ENCODE measurements at places on chromosomes 5 and 9.

DNA sequence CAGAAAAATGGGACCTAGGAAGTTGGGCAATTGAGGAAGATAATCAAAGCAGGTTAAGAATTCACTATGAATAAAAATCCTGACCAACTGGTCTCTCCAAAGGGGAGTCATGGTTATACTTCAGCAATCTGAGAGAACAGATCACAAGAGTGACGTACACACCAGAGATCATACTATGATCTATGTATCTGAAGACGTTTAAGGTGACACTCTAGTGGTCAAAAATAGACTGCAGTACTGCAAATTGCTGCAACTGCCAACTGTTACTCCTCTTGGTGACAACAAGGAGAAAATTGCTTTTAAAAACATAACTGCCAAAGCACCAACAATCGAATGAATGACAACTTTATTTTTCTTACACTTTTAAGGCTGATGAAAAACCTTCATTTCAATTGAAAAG, 4.9 kb downstream of the AK6 start:
- peak; percentile 26 for DNase-seq

GRCh38 chr9:64066736-64067368, 1218.2 kb downstream of the FOXD4L5 start:
- no peak for DNase-seq

DNA sequence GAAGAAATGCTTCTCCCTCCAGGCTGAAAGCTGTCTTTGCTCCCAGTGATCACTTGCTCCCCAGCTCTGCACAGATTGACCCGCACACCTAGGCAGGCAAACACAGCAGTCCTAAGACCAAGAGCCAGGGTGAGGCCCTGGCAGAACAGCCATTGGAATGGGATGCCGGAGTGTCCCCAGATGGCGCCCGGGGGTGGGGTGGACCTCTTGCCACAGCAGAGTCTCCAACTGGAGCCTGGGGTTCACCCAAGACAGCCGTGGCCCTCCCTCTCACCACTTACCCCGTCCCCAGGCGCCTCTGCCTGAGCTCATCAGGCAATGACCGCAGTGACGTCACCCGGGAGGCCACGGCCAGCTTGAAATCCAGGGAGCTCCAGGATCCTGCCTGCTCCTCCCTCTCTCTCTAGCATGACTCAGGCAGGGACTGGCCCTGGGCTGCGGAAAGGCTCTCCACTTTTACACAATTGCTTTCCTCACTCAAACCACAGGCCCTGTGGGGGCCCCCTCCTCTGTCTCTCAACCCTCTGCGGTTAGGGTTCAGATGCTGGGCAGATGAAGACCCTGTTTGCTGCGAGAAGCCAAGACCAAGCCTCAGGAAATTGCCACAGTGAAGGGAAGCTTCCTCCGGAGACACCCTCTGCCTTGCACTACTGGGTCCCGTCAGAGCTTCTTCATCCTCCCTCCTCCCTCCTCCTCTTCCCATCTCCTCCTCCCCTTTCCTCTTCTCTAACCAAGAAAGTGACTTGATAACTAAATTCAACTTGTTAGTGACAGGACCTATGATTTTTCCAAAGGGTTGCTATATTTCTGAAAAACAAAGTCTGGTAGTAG, 24.3 kb upstream of the PTGES start:
- DNase-seq, result no peak

GRCh38 chr5:171226864-171227263, 82.2 kb upstream of the TLX3 start:
- DNase-seq, result no peak
